ENCODE measurements at places on chromosomes 3 and 15.

- DNase-seq: no peak
Observed at GRCh38 chr3:10700821-10701220, 115.2 kb upstream of the SLC6A11 start.

DNA sequence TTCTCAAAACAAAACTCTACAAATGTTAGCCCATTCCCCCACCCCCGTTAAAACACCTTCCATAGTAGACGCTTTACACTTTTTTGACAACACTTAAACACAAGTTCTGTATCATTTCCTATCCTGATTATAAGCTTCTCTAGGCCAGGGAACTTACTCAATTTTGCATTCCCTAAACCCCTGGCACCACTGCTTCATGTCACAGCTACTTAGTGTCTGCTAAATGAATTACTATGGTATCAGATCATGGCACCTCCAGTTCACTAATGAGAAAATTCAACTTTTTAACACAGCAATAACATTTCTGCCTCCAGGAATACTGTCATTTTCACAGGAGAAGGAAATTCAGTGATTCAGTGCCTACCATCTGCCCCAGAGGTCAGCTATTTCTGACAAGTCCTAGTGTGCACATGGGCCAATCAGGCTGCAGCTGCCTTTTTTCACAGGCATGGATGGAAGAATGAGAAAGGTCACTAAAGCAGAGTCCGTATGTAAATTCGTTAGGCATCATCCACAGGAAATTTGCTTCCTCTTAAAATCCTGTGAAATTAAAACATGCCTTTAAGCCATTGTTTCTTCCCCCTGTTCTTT, 18.5 kb downstream of the SFMBT1 start:
- DNase-seq: no peak

DNA sequence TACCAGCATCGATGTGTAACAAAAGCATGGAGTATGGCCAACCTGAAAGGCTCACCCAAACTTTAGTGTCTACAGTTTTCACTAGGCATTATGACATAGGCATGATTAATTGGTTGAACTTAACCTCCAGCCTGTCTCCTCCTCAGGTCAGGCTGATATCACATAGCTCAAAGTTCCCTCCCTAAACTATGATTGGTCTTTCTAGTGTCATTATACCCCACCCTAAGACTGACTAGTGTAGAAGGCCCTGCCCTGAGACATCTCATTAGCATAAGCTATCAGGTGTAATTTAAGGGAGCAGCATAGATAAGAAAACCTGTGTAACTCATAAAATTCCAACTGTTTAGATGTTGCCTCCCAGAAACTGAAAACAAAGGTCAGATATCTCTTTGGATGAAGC, 195.2 kb downstream of the ALCAM start:
- DNase-seq: no peak

GRCh38 chr3:196044513-196044912, 37.4 kb downstream of the TFRC start:
- DNase-seq: no peak

- DNase-seq: no peak
Observed at GRCh38 chr3:46716461-46717441, 918 bp downstream of the PRSS50 start.

DNA sequence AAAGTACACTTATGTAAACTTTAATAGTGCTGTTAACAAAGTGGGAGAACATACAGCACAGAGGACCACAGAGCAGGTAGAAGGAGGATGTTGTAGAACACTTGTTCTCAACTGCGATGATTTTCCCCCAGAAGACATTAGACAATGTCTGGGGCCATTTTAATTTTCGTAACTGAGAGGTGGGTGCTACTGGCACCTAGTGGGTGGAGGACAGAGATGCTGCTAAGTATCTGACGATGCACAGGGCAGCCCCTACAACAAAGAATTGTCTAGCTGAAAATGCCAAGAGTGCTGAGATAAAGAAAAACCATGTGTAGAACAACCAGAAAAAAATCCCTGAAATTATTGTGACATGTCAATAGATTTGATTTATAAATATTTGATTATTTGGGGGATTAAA, 5.0 kb upstream of the KBTBD8 start:
- DNase-seq: no peak

DNA sequence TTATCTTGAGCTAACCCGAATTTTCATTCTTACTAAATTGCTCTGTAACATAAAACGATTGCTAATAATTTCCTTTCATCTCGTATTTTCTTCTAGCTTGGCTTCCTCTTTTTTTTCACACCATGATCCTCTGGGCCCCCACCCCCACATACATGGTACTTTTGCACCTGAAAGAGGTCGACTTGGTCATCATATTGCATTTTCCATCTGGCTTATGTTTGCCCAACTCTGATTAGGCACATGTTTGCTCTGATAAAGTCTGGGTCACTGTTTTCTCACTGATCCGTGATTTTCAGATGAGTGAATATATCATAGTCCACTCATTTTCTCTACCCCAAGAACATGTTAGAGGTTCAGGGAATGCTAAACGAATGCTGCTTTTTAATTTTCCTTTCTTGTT, 49.5 kb downstream of the ARRDC4 start:
- DNase-seq: no peak

DNA sequence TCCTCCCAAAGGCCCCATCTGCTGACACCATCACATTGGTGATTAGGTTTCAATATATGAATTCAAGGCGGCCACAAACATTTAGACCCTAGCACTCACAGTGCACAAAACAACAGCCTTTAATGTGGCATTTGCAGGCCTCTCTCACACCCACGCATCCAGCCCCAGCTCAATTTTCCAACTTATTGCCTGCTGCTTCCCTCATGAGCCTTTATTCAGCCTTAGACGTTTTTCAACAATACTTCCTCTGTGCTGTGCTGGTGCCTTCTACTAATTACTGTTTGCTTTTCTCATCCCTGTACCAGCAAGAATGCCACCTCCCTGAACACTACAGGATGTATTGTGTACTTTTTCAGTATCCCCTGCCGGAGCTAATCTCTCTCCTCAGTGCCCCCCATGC, 334.6 kb downstream of the GABRB3 start:
- DNase-seq: no peak

GRCh38 chr15:85174521-85174920, 192.9 kb downstream of the PDE8A start:
- DNase-seq: no peak

All from HS-27A (cell line).